ENCODE measurements at places on chromosomes 1 and 21.

GRCh38 chr1:79235301-79236002 is 228.9 kb upstream of the ADGRL4 start:
- no peak for DNase-seq

- no peak for DNase-seq
Measured at GRCh38 chr1:227035316-227035715, 95.2 kb downstream of the COQ8A start.

- no peak for DNase-seq
Measured at GRCh38 chr21:41168391-41169257, 664 bp downstream of the BACE2 start.

GRCh38 chr1:241837901-241838300 is 10.1 kb upstream of the EXO1 start:
- DNase-seq, result no peak

GRCh38 chr21:45698493-45699184 is 55.1 kb downstream of the PCBP3 start:
- DNase-seq, result peak; percentile 20

- no peak for DNase-seq
Measured at GRCh38 chr1:197130677-197131304, 15.7 kb downstream of the ASPM start.

DNA sequence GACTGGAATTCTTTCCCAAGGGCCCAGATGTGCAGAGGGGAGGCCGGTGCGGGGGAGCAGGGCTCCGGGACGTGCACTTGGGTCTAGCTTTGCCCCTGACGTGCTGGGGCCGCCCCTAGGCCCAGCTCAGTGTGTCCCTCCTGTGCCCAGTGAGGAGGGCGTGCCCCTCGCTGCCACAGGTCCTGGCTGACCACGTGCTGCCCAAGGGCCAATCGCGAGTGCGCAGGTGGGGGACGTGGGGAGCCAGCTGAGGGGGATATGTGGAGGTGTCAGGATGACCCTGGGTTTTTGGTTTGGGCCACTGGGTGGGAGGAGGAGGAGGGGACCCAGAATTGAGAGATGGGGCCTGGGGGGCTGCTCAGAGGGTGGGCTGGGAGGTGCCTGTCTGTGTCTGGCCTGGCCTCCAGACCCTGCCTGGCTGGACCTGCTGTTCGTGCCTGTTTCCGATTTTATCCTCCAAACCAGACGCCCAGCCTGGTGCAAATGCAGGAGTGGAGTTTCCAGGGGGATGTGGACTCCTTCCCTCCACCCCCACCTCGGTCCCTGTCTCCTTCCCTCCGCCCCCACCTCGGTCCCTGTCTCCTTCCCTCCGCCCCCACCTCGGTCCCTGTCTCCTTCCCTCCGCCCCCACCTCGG is 6.1 kb upstream of the RNF223 start:
- DNase-seq, result no peak

DNA sequence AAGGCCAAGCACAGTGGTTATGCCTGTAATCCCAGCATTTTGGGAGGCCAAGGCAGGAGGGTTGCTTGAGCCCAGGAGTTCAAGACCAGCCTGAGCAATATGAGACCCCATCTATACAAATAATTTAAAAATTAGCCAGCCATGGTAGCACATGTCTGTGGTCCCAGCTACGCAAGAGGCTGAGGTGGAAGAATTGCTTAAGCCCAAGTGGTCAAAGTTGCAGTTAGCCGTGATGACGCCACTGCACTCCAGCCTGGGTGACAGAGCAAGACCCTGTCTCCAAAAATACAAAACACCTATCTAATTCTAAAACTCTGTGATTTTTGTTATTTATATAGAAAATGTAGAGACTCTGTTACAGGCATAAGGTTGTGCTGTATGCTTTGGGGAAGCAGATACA is 44.2 kb upstream of the ZYG11A start:
- no peak for DNase-seq

GRCh38 chr1:43348343-43348808 is 10.4 kb upstream of the CDC20 start:
- DNase-seq, result no peak

GRCh38 chr1:90176530-90176929 is 181.6 kb downstream of the ZNF326 start:
- no peak for DNase-seq

- no peak for DNase-seq
Measured at GRCh38 chr1:209266590-209267205, 316.8 kb upstream of the CAMK1G start.

DNA sequence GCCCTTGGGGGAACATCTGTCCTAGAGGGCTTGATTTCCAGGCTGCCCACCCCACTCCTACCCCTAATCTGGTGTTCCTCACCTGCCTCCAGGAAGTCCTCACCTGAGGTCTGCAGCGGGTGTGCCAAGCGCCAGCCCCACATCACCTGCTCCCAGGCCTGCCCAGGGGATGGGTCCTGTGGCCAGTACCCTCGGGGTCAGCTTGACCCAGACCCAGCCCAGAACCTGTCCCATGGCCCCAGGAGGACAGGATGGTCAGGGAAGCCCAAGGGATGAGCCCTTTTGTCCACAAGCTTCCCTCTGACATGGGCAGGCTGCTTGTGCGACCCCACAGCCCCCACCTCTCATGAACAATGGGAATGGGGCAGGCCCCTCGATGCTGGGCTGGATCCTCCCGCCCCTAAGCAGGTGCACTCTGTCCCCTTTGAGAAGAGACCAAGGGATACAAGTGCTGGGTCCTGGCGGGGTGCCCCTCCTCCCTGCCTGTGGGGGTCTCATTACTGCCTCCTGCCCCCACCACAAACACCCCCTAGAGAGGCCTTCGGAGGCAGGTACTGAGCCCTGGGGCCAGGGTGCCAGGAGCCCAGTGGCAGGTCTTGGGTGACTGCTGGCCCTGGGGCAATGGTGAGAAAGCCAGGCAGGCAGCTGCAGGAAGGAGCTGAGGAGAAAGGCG is 3.2 kb downstream of the MIB2 start:
- no peak for DNase-seq

DNA sequence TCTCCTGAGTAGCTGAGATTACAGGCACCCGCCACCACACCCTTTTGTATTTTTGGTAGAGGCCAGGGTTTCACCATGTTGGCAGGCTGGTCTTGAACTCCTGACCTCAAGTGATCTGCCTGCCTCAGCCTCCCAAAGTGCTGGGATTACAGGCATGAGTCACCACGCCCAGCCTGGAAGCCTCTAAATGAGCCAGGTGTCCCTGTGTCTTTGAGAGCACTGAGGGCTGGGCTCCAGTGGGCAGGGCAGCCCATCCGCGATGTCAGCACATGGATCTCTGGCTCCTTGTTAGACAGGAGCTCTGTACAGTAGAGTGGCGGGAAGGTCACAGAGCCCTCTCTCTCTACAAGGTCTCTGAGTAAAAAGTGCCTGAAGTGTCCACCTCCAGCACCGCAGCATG is 124.3 kb downstream of the PGBD5 start:
- no peak for DNase-seq

GRCh38 chr21:31909153-31910073 is 36.6 kb downstream of the HUNK start:
- DNase-seq, result no peak
